ENCODE measurements at places on chromosomes 3 and 15.

DNA sequence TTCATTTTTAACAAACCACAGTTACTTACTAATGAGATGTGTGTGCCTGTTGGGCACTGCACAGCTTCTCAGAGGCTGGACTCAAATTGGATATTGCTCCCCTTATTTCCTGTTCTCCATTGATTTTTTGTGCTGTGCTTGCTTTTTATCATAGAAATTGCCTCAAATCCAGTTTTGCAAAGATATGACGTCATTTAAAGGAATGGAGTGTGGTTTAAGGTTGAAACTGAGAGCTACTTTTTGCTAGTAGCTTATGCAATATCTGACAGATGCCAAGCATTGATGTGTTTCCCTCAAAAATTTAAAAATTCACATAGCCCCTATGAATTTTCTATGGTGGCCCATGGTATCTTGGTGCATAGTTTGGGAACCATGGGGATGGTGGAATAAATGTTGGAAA lies 67.7 kb upstream of the ROPN1 start:
- peak; percentile 43 for DNase-seq

DNA sequence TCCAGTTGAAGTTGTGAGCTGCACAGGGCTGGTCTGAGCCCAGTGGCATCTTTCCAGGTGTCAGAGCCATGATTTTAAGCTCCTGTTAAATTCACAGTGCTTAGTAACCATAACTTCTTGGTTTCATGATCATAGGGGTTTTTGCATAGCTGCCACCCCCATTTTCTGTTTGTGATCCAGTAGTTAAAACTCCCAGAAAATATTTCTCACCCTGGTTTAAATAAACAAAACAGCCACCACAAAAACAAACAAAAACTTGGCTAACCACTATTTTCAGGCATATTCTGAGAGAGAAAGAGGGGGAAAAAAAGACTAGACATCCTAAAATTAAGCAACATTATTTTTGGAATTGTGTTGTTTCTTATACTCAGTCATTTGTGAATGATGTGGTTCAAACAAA lies 175.3 kb downstream of the IGF1R start:
- DNase-seq, result no peak

GRCh38 chr15:47460795-47461573 lies 256.3 kb upstream of the SEMA6D start:
- DNase-seq, result no peak

GRCh38 chr3:124915254-124915653 lies 19.3 kb downstream of the MUC13 start:
- no peak for DNase-seq

DNA sequence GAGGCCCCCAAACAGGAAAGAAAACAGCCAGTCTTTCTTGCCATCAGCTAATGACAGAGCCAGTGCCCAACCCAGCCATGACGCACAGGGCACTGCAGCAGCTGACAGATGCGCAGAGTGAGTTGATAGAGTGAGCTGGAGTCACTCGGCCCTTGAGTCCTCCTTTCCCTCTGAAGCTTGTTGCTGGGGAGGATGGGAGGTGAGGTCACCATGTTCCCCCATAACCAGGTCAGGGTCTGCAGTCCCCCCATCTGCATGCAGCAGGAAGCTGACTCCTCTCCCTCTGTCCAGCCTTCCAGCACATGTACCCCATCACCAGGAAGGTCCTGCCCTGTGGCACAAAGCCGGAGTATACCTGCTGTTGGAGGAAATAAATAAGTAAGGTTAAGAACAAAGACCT lies 174.6 kb downstream of the ABHD5 start:
- DNase-seq, result no peak

DNA sequence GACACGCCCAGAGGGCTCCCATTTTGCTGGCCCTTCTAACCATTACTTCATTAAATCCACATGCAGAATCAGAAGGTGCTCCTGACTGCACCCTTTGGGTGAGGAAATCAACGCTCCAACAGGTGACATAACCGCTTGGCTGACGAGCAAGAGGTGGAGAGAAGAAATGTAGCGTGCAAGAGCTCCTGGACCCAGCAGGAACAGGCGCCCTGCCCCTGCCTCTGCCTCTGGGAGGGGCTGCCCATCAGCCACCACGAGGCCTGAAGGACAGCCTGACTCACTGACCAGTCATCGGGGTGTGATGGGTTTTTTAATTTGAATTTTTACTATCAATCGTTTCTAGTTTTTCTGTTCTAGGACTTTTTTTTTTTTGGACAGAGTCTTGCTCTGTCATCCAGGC lies 218.2 kb downstream of the ADAMTS17 start:
- no peak for DNase-seq

- DNase-seq, result peak; percentile 29
Observed at GRCh38 chr3:173066044-173067004, 74.7 kb downstream of the SPATA16 start.

DNA sequence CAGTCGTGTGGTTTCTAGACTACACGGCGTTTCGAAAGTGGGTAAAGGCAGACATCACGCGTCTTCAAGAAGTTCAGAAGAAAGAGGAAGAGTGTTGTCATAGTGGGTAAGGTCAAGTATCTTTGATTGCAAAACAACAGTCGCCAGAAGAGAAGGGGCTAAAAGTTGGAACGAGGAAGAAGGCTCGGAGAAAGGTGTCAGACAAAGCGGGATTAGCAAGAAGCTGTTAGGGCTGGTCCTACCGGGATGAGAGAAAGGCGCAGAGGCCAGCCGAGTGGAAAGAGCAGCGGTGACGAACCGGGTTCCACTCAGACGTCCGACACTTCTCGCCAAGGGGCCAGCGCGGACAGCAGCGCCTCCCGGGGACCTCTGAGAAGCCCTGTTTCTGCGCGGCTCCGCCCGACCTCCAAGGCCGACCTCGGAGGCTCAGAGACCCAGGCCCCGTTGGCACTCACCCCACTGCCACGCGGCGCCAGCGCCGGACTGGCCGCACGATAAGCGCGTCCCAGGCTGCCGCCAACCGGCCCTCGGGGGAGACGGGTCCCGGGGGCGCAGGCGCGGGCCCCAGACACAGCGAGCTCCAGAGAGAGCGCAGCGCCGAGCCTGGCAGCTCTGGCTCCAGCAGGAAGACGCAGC lies 436 bp downstream of the ADPGK start:
- no peak for DNase-seq

DNA sequence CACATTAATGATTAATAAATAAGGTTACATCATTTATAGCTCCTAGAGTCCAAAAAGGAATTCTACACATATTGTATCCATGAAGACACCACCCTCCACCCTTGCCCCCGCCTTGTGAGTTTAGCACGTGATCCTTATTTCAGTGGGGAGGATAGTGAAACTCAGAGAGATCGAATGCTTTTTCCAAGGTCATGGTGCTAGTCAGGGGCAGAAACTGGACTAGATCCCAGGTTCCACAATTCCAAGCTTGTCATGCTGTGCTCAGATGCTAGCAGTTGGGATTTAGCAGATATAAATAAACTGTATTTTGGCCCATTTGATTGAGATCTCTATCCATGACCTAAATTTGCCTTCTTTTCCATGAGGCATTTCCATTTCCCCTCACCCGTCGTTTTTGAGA lies 227.4 kb upstream of the THRB start:
- no peak for DNase-seq

GRCh38 chr15:83163032-83163431 lies 44.6 kb downstream of the HDGFL3 start:
- no peak for DNase-seq

GRCh38 chr3:189186101-189186500 lies 14.3 kb downstream of the TPRG1 start:
- DNase-seq, result peak; percentile 24

DNA sequence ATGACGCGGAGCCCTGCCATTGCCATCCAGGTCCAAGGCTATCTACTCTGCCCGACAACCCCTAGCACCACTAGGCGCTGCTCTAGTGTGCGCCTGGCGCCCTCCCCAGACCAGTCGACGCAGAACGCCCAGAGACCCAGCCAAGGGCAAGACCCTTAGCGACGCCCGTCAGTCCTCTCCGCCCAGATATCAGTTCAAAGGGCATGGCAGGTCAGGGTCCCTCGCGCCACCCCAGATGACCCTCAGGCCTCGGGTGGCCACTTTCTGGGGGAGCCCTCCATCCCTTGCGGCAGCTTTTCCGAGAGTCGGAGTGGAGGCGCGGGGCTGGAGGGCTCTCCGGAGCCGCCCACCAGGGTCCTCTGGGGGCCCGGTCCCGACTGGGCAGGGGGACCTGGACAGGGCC lies 371 bp upstream of the CLSTN2 start:
- peak; percentile 13 for DNase-seq

- DNase-seq, result no peak
Observed at GRCh38 chr15:64583519-64583918, 123.1 kb downstream of the ZNF609 start.

DNA sequence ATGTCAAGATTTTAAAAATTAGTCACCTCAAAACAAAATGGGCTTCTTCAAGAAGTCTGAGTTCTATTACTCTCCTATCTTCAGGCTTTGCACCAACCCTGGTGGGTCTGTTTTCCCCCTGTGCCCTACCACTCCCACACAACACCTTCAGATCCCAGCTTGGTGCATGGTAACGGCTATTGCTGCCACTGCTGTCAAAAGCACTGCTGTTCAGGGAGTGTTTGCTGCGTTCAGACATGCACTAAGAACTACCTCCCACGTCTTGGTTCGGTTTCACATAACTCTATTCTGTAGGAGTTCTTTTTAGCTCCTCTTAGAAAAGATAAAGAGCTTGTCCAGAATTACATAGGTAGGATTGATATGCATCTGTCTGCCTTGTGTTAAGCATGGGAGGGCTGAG lies 799.2 kb downstream of the NR2F2 start:
- DNase-seq, result no peak

GRCh38 chr3:104514371-104514770 lies 852.3 kb upstream of the ALCAM start:
- no peak for DNase-seq

DNA sequence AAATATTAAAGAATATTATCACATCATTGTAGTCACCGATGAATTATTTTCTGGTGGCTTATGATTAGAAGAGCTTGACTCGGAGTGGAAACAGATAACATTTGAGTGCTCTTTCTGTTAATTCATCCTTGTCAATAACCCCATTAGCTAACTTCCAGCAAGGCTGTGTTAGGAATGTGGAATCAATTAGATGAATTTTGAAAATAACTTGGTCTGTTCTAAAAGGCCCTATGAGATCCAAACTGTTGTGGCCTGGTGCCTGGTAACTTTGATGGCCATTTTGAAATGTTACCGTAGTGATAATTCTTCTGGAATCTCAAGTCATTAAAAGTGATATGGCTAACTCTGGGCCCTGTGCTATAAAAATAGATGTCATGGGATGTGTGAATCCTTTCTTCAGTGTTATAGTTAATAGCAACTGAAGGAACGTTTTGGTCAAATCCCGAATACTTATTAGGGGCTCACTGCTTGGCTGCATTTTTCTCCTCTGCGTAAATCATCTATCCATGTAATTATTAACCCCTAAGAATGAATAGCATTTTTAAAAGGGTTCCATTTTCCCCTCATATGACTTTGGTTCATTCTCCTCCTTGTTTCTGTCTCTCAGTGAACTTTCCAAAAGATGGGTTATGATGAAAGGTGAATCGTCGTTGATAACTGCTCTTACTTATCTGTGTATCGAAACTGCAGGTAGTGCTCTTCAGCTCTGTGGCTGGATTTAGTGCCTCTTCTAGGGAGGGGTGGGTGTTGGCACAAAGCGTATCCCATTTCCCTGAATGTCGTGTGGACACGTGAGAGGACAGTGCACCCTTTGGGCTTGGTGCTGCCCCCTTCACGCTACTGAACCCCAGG lies 82.7 kb downstream of the IGF1R start:
- DNase-seq, result no peak

- DNase-seq, result peak; percentile 69
Observed at GRCh38 chr15:31372635-31373091, 46.0 kb downstream of the KLF13 start.

GRCh38 chr3:148748283-148748682 lies 50.6 kb downstream of the AGTR1 start:
- no peak for DNase-seq

DNA sequence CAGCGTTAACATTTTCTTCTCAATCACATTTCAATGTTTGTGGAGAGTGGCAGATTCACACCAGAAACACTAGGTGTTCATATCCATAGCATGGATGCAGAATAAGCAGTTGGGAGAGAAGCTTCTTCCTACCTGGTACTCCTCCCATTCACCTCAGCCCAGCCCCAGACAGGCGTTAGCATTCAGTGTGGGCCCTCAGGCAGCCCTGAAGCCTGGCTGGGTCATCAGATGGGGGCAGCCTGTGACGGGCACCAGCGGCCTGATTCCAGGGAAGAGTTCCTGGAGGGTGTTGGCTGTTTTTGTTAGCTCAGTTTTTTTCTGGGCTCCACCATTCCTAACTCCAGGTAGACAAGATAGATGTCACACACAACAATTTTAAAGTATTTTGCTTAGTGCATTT lies 31.1 kb downstream of the APH1B start:
- no peak for DNase-seq

DNA sequence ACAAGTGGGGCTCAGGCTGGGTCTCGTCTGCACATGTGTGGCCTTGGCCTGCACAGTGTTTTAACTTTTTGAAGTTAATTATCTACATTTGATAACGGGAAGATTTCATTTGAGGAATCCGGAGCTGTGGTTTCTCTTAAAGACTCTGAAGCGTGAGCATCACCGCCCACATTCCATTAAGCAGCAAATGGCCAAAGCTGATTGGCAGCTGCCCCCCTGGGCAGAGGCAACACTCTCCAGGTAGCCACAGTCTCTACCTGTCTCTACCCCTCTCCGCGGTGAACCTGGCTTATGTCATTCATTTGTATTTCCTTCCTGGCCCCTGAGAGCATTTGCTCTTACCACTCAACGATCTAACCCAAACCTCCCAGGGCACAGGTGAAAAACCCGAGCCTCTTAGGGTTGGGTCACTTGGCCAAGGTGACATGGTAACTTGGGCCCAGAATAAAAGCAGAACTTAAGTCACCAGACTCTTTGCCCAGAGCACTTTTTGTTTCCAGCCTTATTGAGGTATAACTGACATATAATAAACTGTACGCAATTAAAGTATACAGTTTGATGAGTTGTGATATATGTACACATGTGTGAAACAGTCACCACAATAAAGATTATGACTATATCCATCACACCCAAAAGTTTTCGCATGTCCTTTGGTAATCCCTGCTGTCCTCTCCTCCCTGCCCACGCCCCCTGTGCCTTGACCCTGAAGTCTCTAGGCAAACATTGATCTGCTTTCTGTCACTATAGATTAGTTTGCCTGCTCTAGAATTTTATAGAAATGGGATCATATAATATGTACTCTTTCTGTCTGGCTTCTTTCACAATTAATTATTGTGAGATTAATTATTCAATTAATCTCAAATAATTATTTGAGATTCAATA lies 245.7 kb upstream of the HES1 start:
- DNase-seq, result no peak
